ENCODE measurements at places on chromosomes 1 and 21. TPM values are rescaled to one million over a fixed set of nuclear protein-coding genes. Genes with fewer than 3 reads are reported as not detected.

The GSTM3 gene
- 67.5 TPM for total RNA-seq

- DNase-seq: no peak
Measured at GRCh38 chr1:31655756-31656155, 11.1 kb upstream of the PEF1 start.

GRCh38 chr21:30186242-30186641 lies 19.6 kb upstream of the CLDN17 start:
- no peak for DNase-seq

The FCRL2 gene
- 0.26 TPM for total RNA-seq

- no peak for DNase-seq
Measured at GRCh38 chr1:42316292-42316691, 18.7 kb downstream of the FOXJ3 start.

DNA sequence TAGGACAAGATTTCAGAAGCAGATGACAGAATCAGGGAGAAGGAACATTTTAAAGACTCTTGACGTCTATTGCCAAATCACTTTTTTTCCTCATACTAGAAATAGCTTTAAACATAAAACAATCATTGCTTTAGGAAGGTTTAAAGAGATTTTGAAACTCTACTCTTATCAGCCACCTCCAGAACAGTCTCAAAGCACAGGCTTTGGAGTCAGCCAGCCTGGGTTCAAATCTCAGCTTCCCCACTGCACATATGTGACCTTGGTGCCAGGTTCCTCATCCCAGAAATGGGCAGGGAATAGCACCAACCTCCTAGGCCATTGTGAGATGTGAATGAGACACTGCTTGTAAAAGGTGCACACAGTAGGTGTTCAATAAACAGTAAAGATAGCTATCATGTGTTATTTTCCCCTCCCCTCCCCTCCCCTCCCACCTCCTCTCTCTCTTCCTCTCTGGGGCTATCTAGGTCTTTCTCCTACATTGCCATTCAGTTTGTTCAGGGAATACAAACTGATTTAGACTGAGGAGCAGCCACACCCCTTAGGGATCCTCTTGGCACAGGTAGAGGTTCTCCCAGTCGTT lies 20.6 kb downstream of the SPOCD1 start:
- DNase-seq: no peak

The TATDN3 gene
- 18.8 TPM for total RNA-seq

DNA sequence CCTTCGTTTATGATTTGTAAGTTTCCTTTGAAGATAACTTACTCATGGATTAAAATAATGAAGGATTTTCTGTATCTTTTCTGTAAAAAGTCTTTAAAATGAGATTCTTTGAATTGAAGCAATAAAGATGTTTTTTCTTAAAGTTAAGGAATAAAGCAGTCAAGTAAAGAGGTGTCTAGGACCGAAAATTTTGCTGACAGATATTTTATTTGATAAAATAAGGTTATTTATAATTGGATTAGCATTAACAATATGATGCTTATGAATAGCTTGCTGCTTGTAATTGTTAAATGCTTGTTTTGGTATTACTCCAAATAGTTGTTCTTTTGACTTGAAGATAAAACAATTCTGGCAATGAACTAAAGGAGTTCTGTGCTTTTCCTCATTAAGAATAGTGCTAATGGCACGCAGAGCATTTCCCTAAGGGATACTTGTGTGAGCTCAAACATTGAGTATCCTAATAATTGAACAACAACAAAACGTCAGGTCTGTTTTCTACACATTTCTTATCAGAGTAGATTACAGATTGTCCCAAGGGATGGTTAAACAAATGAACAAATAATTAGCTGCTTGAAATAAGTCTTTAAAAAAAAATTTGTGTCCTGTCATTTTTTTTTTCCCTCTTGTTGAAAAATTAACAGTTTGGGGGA lies 16.6 kb downstream of the TSNAX start:
- DNase-seq: no peak

DNA sequence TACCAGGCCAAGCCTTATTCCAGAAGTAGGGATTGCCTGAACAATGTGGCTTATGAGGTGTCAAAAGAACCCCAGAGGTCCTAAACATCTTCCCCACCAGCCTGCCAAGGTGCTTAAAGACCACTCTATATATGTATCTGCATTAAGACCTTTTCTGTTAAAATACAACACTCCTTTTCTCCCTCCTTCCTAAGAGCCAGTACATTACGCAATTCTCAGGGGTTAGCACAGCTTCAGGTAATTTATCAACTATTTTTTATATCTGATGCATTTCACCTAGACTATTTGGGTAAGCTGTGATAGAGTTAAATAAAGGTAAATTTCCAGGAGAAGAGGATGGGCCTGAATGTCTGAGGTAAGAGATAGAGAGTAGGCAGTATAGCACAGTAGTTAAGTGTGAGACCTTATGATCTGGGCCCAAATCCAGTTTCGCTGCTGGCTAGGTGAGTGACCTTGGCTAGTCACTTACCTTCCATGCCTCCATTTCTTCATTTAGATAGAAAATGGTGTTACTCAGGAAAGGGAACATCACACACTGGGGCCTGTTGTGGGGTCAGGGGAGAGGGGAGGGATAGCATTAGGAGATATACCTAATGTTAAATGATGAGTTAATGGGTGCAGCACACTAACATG lies 5.1 kb upstream of the CCN1 start:
- DNase-seq: no peak

DNA sequence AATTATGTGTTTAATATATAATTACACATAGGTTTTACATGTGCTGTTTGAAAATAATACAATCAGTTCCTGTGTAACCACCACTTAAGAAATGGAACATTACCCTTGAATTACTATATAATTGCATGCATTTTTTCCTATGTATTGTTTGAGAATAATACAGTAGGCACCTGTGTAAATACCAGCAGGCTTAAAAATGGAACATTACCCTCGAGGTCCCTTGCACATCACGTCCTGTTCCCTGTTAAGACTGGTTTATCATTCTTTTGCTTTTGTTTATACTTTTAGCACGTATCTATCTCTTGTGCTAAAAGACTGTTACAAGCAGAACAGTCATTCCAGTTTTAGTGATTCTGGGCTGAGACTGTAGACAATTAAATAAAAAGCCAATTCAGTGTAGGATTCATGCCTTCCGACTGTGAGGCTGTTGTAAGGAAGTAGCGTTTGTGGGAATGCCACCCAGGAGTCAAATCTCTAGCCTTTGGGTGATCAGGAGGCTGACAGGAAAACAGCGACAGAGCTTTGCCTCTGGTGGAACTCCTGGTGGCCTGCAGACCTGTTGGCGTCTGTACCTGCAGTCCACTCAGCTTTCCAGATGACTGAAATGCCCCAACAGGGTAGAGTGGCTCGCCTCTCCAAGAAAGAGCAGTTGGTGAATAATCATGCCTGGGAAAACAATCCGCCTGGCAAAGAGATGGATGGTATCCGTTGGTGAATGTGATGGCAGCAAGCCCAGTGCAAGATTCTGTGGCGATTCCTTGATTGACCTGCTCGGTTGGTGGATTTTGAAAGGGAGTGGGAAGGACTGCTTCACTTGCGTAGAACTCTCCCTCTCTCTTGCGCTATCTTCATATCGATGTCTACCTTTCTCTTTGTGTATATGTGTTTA lies 58.0 kb downstream of the DISC1 start:
- DNase-seq: no peak

- DNase-seq: no peak
Measured at GRCh38 chr1:113871597-113872113, at the start of gene PTPN22. Gene PTPN22 (minus strand): TSS chr1:113871712.

The FMO2 gene
- total RNA-seq: 1.7 TPM

The GLIS1 gene
- total RNA-seq: 0.42 TPM

DNA sequence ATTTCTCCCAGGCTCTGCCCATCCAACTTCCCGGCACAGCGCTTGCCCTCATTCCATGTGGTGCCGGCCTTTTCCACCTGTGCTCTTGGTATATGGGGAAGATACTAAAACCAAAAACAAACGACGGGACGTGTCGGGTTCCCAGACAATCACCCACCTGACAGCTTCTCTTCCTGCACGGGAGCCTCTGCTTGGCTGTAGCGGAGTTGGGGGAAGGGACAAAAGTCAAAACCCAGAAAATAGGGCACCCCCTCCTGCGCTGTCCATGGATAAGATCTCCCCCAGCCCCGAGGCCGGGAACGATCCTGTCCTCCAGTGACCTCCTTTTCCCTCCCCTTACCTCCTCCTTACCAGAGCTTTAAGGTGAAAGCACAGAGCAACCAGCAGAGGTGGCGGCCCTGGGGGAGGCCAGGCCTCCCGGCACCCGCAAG lies 640 bp downstream of the JTB start:
- no peak for DNase-seq

GRCh38 chr1:69404486-69404885 lies 163.2 kb upstream of the LRRC7 start:
- DNase-seq: no peak

The TAL1 gene
- total RNA-seq: 4.2 TPM

- DNase-seq: no peak
Measured at GRCh38 chr1:46278807-46279206, 24.6 kb downstream of the LRRC41 start.

The S100A3 gene
- not detected for total RNA-seq

- DNase-seq: no peak
Measured at GRCh38 chr1:20443703-20444586, 42.1 kb downstream of the CAMK2N1 start.

GRCh38 chr1:154742606-154743005 lies 127.5 kb downstream of the KCNN3 start:
- DNase-seq: no peak

GRCh38 chr21:38709876-38710275 lies 95.9 kb upstream of the ETS2 start:
- no peak for DNase-seq

The CELA3A gene
- total RNA-seq: not detected

- DNase-seq: no peak
Measured at GRCh38 chr1:154873321-154873950, 3.4 kb upstream of the KCNN3 start.

- DNase-seq: no peak
Measured at GRCh38 chr1:40575336-40575735, 43.9 kb downstream of the ZNF684 start.

- DNase-seq: peak; percentile 10
Measured at GRCh38 chr1:112762541-112763500, 47.7 kb upstream of the PPM1J start.

DNA sequence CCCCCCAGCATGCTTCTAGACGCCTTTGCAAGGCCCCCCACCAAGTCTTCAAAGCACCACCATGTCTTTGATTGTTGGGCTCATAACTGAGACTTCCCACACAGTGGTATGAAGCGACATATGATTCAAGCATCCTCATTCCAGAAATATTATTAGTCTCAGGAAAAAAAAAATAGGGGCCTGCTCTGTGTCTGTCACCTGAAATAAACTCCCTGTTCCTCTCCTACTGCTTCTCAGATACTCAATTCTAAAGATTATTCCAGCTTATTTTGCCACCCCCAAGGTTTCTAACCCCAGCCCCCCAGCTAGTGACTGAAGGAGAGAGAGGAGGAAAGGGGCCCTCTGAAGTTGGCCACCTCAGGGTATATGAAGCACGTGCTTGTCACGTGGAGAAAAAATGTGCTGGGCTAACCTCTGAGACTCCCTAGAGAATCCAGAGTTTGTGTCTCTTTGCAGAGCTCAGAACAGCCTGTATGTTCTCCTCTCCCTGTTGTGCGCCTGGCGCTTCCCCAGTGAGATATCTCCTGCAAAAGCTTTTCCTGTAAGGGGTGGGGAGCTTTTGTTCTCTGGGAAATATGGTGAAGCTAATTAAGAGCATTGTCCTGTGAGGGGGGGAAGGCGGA lies 35.9 kb upstream of the RASAL2 start:
- no peak for DNase-seq

- DNase-seq: peak; percentile 57
Measured at GRCh38 chr1:70509996-70510876, 99.2 kb downstream of the CTH start.

The AMPD1 gene
- total RNA-seq: 1.9 TPM

The C1orf116 gene
- total RNA-seq: 6.2 TPM

DNA sequence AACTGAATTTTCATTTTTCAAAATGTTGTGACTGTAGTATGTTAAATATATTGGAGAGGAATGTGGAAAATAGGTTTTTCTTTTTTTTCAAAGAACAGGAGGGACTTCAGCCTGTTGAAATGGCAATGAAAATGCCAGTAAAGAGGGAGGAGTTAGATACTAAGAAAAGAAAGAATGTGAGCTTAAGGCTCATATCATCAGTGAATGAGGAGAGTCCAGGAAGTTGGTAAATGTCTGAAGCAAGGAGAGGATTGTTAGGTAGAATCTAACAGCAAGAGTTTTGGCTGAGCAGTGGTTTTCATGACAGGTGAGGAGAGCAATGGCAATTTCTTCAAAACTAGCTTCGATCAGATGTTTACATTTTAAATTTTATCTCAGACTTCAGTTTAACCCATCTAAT lies 43.0 kb downstream of the PLA2G4A start:
- no peak for DNase-seq

DNA sequence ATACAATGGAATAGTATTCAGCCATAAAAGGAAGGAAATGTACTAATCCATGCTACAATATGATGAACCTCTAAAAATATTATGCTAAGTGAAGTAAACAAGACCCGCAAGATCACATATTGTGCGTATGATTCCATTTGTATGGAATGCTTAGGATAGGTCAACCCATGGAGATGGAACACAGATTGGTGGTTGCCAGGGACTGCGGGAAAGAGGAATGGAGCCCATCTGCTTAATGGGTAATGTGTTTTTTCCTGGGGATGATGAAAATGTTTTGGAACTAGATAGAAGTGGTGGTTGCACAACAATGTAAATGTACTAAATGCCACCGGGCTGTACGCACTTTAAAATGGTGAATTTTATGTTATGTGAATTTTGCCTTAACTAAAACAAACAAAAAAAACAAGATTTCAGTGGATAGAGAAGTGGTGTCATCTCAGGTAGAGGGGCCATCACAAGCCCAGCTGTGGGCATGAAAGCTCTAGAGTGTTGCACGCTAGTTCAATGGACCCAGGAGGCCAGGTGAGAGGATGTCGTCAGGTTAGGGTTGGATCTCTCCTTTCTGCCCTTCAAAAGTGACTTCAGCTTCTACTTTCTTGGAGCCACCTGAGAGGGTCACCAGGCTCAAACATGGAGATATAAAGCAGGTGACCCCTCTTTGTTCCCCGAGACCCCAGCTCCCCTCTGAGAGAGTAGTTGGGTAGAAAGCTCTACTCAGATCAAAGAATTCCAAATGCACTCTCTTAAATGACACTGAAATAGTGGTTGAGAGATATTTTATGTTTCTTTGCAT lies 2.5 kb downstream of the C1orf115 start:
- DNase-seq: no peak

The PARS2 gene
- total RNA-seq: 3.3 TPM

The KCND3 gene
- total RNA-seq: 5.4 TPM

DNA sequence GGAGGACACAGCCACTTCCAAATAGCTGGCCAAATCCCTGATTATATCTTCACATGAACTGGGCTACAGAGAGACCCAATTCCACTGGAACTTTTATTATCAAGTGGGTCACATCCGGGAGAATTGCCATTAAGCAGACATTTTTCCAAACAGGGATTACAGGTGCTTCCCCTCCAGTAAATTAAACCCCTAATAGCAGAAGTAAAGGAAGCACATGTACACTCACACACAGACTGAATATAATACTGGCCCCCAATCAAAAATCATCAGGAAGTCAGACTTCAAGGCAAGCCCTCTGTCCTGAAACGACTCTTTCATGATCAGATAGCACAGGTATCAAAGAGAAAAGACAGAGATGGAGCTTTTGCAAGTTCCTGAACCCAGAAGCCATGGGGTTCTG lies 118.6 kb upstream of the PPP2R5A start:
- no peak for DNase-seq

Measured in urinary bladder (tissue), 4 donors.